ENCODE measurements at places on chromosomes 4 and X.

GRCh38 chrX:20511792-20512191 lies 245.1 kb upstream of the RPS6KA3 start:
- H3K4me1 ChIP-seq = peaks cover 34% of the 10 kb centered on the region
- no peaks in the 10 kb centered on the region for H3K36me3 ChIP-seq
- H3K4me3 ChIP-seq = no peak overlapping the region
- no peak overlapping the region for H3K27ac ChIP-seq

GRCh38 chrX:74422576-74423288 lies 1.4 kb downstream of the SLC16A2 start:
- peak; percentile 80 for DNase-seq
- H3K4me1 ChIP-seq = peaks cover 5% of the 10 kb centered on the region
- no peaks in the 10 kb centered on the region for H3K27me3 ChIP-seq
- H3K36me3 ChIP-seq = no peaks in the 10 kb centered on the region
- H3K4me3 ChIP-seq = peak overlapping the region; percentile 79

GRCh38 chr4:110567214-110567613 lies 55.7 kb downstream of the PITX2 start:
- no peaks in the 10 kb centered on the region for H3K4me1 ChIP-seq
- no peak overlapping the region for H3K4me3 ChIP-seq
- no peak overlapping the region for H3K27ac ChIP-seq

GRCh38 chr4:62513306-62513705 lies 1313.2 kb downstream of the ADGRL3 start:
- H3K27ac ChIP-seq = no peak overlapping the region
- DNase-seq = no peak
- H3K4me1 ChIP-seq = no peaks in the 10 kb centered on the region
- H3K36me3 ChIP-seq = no peaks in the 10 kb centered on the region

DNA sequence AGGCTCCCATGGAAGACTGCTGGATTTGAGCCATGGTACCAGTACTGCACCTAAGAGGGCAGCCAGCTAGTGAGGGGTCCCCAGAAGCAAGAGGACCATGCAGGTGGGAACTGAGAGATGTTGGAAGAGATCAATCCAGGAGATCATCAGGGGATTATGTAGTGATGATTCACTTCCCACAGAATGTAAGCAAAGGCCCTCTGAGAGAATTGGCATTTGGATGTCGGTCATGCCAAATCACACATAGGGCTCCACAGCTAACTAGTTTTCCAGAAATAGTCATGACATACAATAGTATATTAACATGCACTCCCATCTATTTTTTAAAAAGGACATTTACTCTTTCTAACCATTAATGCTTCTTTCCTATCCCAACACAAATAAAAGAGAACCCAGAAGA lies 112.5 kb downstream of the RASGEF1B start:
- H3K27me3 ChIP-seq = no peaks in the 10 kb centered on the region
- H3K36me3 ChIP-seq = no peaks in the 10 kb centered on the region
- H3K4me1 ChIP-seq = peaks cover 22% of the 10 kb centered on the region
- H3K4me3 ChIP-seq = no peak overlapping the region
- peak; percentile 57 for DNase-seq

DNA sequence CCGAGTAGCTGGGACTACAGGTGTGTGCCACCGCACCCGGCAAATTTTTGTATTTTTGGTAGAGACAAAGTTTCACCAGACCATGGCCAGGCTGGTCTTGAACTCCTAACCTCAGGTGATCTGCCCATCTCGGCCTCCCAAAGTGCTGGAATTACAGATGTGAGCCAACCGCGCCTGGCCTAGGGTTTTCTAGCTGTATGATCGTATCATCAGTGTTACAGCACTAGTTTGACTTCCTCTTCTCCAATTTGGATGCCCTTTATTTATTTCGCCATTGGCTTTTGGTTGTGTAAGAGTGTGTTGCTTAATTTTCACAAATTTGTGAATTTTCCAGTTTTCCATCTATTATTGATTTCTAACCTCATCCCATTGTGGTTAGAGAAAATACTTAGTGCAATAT lies 5.2 kb downstream of the TKTL1 start:
- DNase-seq = no peak
- H3K4me3 ChIP-seq = no peak overlapping the region
- H3K27me3 ChIP-seq = no peaks in the 10 kb centered on the region

DNA sequence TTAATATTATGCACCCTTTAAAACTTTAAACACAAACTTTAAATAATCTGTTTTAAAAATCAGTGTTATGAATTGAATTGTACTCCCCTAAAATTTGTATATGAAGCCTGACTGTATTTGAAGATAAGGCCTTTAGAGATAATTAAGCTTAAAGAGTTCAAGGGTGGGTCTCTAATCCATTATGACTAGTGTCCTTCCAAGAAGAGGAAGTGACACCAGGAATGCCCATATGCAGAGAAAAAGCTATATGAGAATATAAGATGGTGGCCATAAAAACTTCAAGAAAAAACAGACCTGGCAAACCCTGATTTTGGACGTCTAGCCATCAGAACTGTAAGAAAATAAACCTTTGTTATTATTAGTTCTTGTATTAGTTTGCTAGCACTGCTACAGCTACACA lies 29.0 kb downstream of the UGT2A2 start:
- H3K4me3 ChIP-seq = no peak overlapping the region
- no peaks in the 10 kb centered on the region for H3K4me1 ChIP-seq
- DNase-seq = no peak
- H3K36me3 ChIP-seq = no peaks in the 10 kb centered on the region
- no peaks in the 10 kb centered on the region for H3K27me3 ChIP-seq

- no peak overlapping the region for H3K27ac ChIP-seq
- no peaks in the 10 kb centered on the region for H3K4me1 ChIP-seq
- no peak overlapping the region for H3K4me3 ChIP-seq
Measured at GRCh38 chr4:71785959-71786358, 2.1 kb upstream of the GC start.

GRCh38 chr4:132395561-132395960 lies 753.5 kb upstream of the PCDH10 start:
- H3K4me1 ChIP-seq = no peaks in the 10 kb centered on the region
- no peaks in the 10 kb centered on the region for H3K27me3 ChIP-seq
- no peak for DNase-seq
- no peaks in the 10 kb centered on the region for H3K36me3 ChIP-seq

- H3K27me3 ChIP-seq = no peaks in the 10 kb centered on the region
- no peak overlapping the region for H3K4me3 ChIP-seq
- DNase-seq = no peak
- H3K36me3 ChIP-seq = no peaks in the 10 kb centered on the region
- H3K27ac ChIP-seq = no peak overlapping the region
Measured at GRCh38 chr4:172708184-172708583, 460.4 kb upstream of the GALNT7 start.

DNA sequence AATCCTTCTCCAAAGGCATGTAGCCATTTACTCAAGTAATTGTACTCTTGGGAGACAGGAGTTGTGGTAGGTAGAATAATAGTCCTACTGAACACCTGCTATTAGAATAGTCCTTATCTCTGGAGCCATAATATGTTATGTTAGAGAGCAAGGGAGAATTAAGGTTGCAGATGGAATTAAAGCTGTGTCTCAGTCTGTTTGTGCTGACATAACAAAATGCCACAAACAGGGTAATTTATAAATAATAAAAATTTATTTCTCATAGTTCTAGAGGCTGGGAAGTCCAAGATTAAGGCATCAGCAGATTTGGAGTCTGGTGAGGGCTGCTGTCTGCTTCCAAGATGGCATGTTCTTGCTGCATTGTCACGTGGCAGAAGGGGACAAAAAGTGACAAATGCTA lies 24.2 kb upstream of the FRAS1 start:
- no peaks in the 10 kb centered on the region for H3K27me3 ChIP-seq
- H3K4me3 ChIP-seq = no peak overlapping the region
- H3K27ac ChIP-seq = no peak overlapping the region
- H3K4me1 ChIP-seq = no peaks in the 10 kb centered on the region
- no peaks in the 10 kb centered on the region for H3K36me3 ChIP-seq

DNA sequence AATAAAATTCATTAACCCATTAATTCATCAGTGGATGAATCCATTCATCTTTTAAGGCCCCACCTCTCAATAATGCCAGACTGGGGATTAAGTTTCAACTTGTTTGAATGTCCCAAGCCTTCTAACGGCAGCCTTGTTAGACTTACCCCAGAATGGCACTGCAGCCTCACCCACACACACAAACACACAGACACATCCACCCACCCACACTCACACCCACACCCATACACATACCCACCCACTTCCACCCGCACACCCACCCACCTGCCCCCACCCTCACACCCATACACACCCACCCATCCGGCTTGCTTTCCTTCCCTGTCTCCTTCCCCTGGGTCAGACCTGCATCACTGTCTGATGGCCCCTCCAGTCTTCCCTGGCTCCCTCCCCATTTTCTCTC lies 102.6 kb downstream of the ARHGAP10 start:
- H3K4me3 ChIP-seq = no peak overlapping the region
- peaks cover 8% of the 10 kb centered on the region for H3K36me3 ChIP-seq
- DNase-seq = no peak
- no peaks in the 10 kb centered on the region for H3K27me3 ChIP-seq
